ENCODE measurements at places on chromosomes 7 and 10. TPM values are rescaled to one million over a fixed set of nuclear protein-coding genes. Genes with fewer than 3 reads are reported as not detected.

DNA sequence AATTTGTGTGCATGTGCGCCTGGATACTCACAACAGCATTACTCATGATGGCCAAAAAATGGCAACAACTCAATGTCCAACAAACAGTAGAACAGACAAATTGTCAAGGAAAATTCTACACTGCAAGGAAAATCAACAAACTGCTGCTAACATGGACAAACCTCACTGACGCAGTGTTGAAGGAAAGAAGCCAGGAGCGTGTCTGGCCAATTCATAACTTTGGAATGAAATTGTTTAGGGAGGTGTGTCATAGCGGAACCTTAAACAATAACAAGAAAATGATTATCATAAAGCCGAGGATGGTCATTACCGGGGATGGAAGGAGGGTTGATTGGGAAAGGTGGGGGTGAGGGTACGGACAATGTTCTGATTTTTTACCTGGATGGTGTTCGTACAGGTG, 29.1 kb downstream of the ALOX5 start:
- H3K4me1 ChIP-seq = no peaks in the 10 kb centered on the region
- H3K4me3 ChIP-seq = no peak overlapping the region
- DNase-seq = no peak

DNA sequence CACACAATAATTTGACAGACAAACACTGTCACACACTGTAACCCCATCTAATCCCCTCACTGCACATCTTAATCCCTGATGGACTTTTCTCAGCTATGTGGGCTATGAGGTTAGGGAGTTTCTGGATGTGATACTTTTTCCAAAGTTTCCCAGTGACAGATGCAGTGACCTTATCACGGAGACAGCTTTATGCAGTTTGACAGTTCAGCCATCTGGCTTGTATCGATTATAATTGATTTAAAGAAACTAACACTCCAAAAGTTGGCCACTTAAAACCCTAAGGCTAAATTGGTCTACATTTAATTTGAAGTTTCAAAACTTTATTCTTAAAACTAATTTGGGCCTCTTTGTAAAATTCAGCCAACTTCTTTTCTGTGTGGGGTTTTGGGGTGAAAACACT, 196.7 kb downstream of the SDK1 start:
- peaks cover 2% of the 10 kb centered on the region for H3K36me3 ChIP-seq
- DNase-seq = no peak
- no peak overlapping the region for H3K4me3 ChIP-seq
- H3K27ac ChIP-seq = no peak overlapping the region

DNA sequence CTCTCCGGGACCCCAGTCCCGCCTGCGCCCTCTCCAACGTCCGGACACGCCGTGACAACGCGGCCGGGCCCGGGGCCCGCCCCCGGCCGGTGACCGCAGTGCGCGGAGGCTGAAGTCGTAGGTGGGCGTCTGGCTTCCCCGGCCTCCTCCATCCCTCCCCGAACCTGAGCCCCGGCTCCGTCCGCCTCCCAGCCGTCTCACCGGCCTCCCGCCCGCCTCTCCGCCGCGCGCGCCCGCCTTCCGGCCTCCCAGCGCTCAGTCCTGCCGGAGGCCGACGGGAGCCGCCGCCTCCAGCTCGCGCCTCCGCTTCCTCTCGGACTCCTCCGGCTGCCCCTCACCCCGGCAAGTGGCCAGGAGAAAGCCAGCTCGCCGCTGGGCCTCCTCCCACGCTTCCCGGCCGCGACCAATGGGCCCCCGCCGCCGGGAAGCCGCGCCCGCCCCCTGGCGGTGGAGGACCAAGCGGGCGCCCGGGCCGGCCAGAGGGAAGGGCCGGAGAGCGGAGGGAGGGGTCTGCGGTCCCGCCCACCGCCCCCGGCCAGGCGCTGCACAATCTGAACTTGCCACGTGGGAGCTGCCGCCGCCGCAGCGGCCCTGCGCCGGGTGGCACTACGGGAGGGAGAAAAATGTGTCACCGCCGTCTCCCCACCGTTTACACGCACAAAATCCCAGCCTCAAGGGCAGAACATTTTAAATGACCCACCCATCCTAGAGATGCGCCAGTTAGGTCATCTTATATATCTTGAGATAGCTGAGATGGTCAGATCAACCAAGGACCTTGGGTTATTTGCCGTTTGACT, at the start of gene FAM3C:
TSS of gene FAM3C (minus strand) at position 348 of the 797 bp plus-strand sequence. CDS start 13,339 bp downstream, outside the sequence.
- H3K4me3 ChIP-seq = peak within 1 kb of the TSS; percentile 100
- H3K27ac ChIP-seq = peak within 1 kb of the TSS; percentile 69
- no peaks in the 10 kb centered on the region for H3K27me3 ChIP-seq
- H3K36me3 ChIP-seq = no peaks in the 10 kb centered on the region
- DNase-seq = peak; percentile 96
- H3K4me1 ChIP-seq = no peaks in the 10 kb centered on the region

- no peak for DNase-seq
- no peak overlapping the region for H3K27ac ChIP-seq
- H3K4me3 ChIP-seq = no peak overlapping the region
- no peaks in the 10 kb centered on the region for H3K36me3 ChIP-seq
These were observed 231.2 kb downstream of the PTPRN2 start for GRCh38 chr7:158356454-158356853.

DNA sequence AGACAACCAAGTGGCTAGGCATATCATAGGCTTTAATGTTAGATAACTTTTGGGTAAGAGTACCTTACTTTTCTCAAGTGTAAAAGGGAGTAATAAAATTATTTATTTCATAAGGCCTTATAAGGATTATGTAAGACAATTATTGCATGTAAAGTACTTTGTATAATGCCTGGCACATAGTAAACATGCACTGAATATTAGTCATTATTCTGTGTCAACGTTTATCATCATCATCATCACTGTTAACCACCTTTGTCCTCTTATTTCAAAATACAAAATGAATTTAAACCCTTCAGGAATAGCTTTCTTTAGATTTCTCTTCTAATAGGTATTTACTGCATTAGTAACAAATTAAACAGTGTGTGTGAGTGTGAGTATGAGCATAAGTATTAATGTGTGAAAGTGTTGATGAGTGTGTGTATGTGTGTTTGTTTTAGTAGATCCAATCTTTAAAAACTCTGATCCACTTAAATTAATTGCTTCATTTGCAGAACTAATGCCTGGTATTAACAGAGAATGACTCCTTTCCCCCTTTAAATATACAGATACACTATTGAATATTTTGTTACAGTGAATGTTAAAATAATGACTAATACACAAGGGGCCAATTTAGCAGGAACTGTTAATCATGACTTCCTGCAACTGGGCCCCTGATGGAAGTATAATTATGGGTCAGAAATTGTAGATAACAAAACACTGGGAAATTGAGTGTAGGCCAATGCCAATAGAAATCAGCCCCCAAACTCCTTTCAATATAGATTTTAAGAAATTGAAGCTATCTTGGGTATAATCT, 213.3 kb upstream of the FZD8 start:
- no peaks in the 10 kb centered on the region for H3K27me3 ChIP-seq
- no peak overlapping the region for H3K4me3 ChIP-seq
- DNase-seq = no peak
- H3K27ac ChIP-seq = no peak overlapping the region
- no peaks in the 10 kb centered on the region for H3K36me3 ChIP-seq

DNA sequence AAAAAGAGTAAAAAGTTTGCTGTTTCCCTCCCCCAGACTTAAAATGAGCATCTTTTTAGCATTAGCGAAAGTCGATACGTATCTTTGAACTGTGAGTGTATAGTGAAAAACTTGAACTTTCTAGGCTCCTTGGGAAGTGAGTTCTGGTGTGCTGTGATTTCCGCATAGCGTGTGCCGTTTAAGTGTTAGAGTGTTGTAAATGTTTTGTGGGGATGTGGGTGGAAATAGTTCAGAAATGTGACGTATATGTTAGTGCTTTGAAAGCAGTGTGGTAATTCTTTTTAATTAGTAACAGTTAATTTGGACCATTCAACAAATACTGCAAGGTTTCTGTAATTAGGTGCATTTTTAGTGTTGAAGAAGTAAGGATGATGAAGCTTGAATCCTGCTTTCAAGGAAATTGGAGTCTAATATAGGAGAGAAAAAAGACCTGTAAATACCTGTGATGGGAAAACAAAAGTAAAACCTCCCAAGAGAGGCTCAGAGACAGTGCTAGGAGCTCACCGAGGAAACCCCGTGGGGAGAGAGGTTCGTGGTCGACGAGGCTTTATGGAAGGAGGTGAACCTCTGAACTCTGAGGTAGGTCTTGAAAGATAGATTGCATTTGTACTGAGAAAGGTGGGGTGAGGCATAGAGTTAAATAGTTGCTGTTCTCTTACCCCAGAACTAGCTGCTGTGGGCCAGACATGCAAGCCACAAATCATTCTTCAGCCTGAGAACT, 40.8 kb downstream of the RBM33 start:
- H3K4me1 ChIP-seq = no peaks in the 10 kb centered on the region
- no peak overlapping the region for H3K4me3 ChIP-seq
- H3K36me3 ChIP-seq = peaks cover 5% of the 10 kb centered on the region
- no peak for DNase-seq
- H3K27ac ChIP-seq = no peak overlapping the region
- H3K27me3 ChIP-seq = no peaks in the 10 kb centered on the region

DNA sequence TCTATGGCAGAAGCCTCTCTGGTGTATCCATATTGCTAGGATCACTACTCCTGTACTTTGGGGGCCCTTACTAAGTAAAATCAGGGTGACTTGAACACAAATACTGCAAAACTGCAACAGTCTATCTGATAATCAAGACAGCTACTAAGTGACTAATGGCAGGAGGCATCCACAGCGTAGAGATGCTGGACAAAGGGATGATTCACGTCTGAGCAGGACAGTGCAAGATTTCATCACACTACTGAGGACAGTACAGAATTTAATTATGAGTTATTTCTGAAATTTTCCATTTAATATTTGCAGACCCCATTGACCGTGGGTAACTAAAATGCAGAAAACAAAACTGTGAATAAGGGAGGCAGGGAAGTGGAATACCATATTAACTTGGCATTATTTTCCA, 10.4 kb downstream of the CUL2 start:
- no peaks in the 10 kb centered on the region for H3K36me3 ChIP-seq
- no peaks in the 10 kb centered on the region for H3K27me3 ChIP-seq
- H3K4me1 ChIP-seq = no peaks in the 10 kb centered on the region
- no peak overlapping the region for H3K27ac ChIP-seq
- H3K4me3 ChIP-seq = no peak overlapping the region

EXOC6 gene
- polyA plus RNA-seq = 3.0 TPM

Measured in aorta (tissue), 5 donors.